ENCODE measurements at places on chromosomes 4 and X.

DNA sequence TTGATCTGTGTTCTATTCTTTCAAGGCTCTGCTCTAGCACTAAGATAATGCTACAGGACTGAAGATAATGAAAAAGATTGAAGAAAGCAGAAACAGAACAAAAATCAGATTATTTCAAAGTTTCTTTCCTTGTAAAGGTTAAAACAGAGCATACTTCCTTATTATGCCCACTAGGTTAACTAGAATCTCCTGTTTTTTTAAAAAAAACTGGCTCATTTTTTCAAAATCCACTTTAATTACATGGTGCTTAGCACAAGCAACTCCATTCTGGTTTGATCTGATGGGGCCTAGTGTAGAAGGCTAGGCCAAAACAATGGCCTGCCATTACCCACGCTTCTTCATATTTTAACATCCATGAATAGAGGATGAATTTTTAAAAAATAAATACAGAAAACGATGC, 1.2 kb upstream of the UBA6 start:
- DNase-seq, result no peak

- no peak for DNase-seq
These were observed 97.7 kb downstream of the DGKK start for GRCh38 chrX:50372966-50373365.

DNA sequence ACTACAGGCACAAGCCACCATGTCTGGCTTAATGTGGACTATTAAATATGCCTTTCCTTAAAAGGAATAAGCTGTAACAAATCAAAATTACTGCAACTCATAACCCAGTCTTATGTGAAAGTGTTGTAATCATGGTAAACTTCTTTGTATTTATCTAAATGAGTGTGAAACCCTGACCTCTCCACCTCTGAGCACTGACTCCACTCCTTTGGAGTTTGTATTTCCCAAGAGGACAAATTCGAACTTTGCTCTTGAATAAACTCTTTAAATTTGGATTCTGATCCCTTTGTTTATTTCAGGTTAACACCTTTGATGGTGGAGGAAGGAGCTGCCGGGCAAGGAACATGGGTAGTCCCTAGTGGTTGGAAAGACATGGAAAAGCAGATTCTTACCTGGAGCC, 48.3 kb upstream of the FAM9A start:
- DNase-seq, result no peak

- DNase-seq, result peak; percentile 73
These were observed 267.8 kb upstream of the ANKRD50 start for GRCh38 chr4:124980276-124980752.

DNA sequence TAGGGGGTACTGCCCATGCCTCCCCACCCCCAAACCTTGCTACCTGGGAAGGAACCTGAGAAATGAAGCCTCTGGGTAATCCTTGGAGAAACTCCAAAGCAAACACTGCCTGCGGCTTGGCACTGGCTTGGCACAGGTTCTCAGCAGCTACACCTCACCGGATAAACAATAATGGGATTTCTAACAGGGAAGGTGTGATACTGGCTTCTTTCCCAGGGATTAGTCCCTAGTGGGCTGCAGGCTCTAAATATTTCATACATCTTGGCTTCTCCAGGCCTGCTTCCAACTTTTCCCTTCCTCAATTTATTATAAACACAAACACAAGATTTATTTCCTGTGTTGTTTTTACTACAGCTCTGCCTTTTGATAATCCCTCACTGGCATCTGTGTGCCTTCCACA, 12.5 kb downstream of the SEC24D start:
- no peak for DNase-seq
